ENCODE measurements at places on chromosomes 11 and 22. TPM values are rescaled to one million over a fixed set of nuclear protein-coding genes. Genes with fewer than 3 reads are reported as not detected.

GRCh38 chr22:24510637-24511625 lies 15.8 kb downstream of the UPB1 start:
- H3K4me3 ChIP-seq: no peak overlapping the region
- H3K36me3 ChIP-seq: no peaks in the 10 kb centered on the region
- DNase-seq: peak; percentile 66
- H3K27me3 ChIP-seq: no peaks in the 10 kb centered on the region

DNA sequence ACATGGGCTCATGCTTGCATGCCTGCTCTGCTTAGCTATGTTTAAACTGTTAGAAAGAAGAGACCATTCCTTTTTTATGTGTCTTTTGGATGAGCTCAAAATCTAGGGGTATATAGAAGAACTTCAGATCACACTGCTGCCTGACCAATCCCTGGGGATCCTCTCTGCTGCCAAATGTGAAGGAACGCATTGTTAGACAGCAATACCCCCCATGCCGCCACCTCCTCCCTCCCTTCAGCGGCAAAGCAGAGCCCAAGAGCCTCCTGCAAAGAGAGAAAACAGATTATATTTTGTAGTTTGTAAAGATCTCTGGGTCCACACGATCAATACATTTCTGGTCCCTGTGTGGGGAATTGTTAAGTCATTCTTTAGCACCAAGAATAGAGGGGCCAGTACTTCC lies 677.6 kb downstream of the NTM start:
- H3K27ac ChIP-seq: no peak overlapping the region
- no peaks in the 10 kb centered on the region for H3K27me3 ChIP-seq
- H3K4me3 ChIP-seq: no peak overlapping the region
- DNase-seq: no peak
- no peaks in the 10 kb centered on the region for H3K36me3 ChIP-seq

GRCh38 chr22:44213489-44214043 lies 32.8 kb downstream of the PARVG start:
- H3K36me3 ChIP-seq: no peaks in the 10 kb centered on the region
- no peaks in the 10 kb centered on the region for H3K27me3 ChIP-seq
- no peak overlapping the region for H3K27ac ChIP-seq
- DNase-seq: no peak

DNA sequence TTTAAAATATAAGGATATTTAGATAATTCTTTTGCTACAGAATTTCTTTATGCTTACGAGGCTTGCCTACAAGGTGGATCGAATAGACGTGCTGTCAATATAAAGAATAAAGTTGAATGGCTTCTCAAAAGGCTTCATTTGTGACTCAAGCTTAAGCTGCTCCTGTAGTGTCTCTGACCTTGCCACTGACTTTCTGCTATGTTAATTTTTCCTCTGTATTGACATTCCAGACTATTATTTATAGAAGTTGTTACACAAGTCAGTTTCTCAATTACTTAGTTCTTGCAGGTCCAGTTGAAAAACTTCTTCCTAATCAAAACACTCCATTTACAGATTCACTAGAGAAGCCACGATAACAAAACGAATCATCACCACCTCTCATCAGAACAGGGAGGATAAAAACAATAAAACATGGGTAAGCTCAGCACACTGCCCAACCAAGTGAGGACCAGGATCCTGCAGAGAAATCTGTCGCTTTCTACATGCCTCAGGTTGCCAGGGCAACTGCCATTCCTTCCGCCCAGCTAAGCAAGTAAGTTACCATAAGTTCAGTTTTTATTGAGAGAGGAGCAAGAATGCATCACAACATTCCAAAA lies 39.0 kb upstream of the CHKA start:
- H3K27ac ChIP-seq: no peak overlapping the region
- no peaks in the 10 kb centered on the region for H3K4me1 ChIP-seq
- no peaks in the 10 kb centered on the region for H3K27me3 ChIP-seq
- H3K4me3 ChIP-seq: no peak overlapping the region
- no peak for DNase-seq

DNA sequence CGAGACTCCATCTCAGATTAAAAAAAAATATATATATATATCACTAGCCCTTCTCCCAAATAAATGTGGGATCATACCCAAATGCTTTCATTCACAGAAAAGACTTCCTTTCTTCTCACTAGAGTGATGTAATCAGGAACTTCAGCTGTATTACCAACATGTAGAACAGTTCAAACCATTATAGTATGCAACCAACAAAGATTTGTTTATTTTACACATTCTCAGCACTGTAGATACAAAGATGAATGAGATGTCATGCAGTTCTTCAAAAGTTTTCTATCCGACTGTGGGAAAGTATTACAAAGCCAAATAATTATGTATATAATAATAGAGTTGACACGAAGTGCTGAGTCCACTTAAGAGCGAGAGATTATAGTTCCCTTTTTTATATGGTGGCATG lies 22.2 kb upstream of the ZNF143 start:
- H3K4me1 ChIP-seq: no peaks in the 10 kb centered on the region
- H3K27me3 ChIP-seq: no peaks in the 10 kb centered on the region
- peaks cover 8% of the 10 kb centered on the region for H3K36me3 ChIP-seq
- no peak overlapping the region for H3K4me3 ChIP-seq

- DNase-seq: no peak
- H3K4me1 ChIP-seq: no peaks in the 10 kb centered on the region
- no peak overlapping the region for H3K27ac ChIP-seq
- H3K27me3 ChIP-seq: no peaks in the 10 kb centered on the region
- H3K4me3 ChIP-seq: no peak overlapping the region
Observed at GRCh38 chr22:47221840-47222615, 459.6 kb downstream of the TBC1D22A start.

DNA sequence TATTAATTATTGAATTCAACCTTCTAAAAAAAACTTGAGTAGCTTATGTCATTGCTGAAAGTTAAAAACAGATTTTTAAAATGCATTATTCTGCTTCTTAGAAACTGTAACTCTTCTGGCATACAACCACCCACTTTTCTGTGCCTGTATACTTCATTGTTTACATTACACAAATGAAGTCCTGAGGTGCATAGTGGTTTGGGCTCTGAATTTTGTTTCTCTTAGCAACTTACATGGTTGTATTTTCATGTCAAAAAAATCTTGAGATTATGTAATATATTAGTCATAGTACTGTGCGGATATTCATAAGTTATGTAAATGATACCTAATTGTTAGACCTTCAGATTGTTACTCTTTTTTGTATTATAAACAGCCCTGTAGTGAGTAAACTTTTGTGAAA lies 12.2 kb downstream of the SC5D start:
- H3K27ac ChIP-seq: no peak overlapping the region
- no peak overlapping the region for H3K4me3 ChIP-seq
- H3K27me3 ChIP-seq: no peaks in the 10 kb centered on the region

DNA sequence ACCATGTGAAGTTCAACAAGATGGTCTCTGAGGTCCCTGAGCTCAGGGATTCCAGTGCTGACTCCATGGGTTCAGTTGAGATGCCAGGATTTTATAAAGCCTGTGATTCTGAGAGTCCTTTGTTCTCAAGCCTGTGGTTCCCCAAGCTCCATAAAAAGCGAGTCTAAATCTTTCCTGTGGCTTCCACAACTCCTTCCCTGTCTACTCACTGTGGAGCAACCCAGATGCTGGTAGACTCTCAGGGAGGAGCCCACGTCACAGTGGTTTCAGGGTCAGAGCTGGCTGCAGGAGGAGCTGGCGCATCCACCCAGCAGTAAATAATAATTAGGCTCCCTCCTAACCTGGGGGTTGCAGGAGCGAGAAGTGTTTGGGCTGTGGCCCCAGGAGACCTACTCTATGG lies 2.0 kb upstream of the RELT start:
- peaks cover 11% of the 10 kb centered on the region for H3K4me1 ChIP-seq
- no peaks in the 10 kb centered on the region for H3K27me3 ChIP-seq
- H3K4me3 ChIP-seq: no peak overlapping the region

GRCh38 chr11:76792505-76793264 lies 9.5 kb downstream of the TSKU start:
- no peak overlapping the region for H3K4me3 ChIP-seq
- H3K36me3 ChIP-seq: peaks cover 7% of the 10 kb centered on the region
- no peaks in the 10 kb centered on the region for H3K27me3 ChIP-seq
- peaks cover 18% of the 10 kb centered on the region for H3K4me1 ChIP-seq
- no peak overlapping the region for H3K27ac ChIP-seq

SLC5A1 gene
- total RNA-seq: 0.23 TPM
